ENCODE measurements at places on chromosomes 3 and 15.
A peak's percentile ranks its signal among the peaks of the same experiment; 100 is the strongest.

- no peak for DNase-seq
Measured at GRCh38 chr3:178436773-178437172, 99.5 kb upstream of the KCNMB2 start.

DNA sequence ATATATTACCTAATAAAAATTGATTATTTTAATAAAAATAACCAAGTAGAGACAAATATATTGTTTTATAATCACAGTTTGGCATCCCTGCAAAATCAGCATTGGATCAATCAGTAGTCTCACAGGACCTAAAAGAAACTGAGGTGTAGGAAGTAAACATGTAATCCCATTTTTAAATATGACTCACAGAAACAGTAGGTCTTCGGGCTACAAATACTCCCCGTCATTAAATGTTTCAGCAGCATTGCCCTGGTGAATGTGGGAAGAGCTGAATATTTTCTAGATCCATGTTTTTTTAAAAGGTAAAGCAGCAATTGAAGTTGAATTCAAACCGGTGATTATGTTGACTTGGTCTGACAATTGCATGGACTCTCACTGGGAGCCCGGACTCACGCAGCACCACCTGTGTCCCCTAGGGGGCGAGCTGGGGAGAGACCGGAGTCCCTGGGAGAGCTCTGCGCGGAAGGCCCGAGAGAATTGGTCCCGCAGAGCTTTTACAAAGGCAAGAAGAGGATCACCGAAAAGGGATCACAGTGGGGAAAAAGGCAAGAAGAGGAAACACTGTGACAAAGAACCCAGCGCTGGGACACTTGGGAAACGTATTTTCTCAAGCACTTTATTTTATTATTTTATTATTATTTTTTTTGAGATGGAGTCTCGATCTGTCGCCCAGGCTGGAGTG lies 17.2 kb upstream of the USP3 start:
- peak; percentile 80 for DNase-seq

DNA sequence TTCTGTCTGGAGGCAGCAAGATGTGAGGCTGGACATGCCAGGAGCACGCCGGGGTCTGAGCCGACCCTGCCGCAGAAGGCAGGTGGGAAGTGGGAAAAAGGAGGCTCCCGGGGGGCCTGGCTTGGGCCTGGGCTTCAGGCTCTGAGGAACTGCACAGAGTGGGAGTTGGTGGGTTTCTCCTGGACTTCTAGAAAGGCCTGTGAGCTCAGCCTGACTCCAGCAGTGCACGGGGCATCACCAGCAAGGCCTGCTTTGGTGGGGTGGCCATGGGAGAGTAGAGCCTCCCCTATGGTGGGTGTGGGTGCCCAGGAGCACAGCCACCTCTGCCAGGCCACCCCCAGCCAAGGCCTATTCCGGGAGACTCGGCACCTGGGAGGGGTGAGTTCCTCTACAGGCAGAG lies 18.1 kb upstream of the SLC41A3 start:
- no peak for DNase-seq

DNA sequence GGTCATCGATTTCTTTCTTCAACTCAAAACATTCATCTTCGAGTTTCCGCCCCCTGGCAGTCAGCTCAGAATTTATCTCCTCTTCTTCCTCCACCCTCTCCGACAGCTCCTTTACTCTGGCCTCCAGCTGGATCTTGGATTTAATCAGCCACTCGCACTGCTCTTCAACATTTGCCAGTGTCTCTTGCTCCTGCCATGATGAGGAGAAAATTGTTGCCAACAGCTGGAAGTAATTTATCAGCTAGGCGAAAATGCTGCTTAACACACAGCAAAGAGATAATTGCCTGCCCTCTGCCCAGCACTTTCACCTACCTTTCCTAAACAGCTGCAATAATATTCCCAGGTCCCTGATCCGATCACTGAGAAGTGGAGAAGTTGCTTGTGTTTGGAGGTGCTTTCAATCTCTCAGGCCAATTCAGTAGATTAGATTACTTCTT lies 69.3 kb downstream of the MYH15 start:
- no peak for DNase-seq

DNA sequence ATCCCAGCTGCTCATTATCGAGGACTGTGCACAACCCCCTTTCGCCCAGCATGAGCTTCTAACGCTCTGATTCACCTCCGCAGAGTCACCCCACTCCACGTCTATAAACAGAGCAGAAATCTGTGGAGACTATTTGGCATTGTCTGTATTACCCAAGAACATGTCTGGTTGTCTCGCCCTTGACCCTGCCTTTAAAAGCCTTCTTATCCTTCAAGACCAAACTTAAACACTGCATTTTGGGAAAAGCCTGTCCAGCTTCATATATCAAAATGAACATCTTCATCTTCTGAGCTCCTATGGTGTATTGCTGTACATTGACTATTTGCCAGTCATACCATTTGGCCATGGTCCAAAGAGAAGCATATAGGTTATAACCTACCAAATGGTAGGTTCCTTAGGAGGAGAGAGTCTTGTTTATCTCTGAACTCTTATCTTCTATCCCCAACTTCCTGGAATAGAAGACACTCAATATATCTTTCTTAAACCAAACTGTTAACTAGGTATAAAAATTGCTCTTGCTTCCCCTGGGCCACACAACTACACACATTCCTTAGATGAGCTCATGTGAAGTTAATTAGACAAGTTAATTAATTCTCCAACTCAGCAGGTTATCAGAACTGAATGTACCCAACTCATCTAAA lies 90.1 kb downstream of the FBN1 start:
- no peak for DNase-seq

- no peak for DNase-seq
Measured at GRCh38 chr3:81753416-81754027, 7.9 kb downstream of the GBE1 start.

DNA sequence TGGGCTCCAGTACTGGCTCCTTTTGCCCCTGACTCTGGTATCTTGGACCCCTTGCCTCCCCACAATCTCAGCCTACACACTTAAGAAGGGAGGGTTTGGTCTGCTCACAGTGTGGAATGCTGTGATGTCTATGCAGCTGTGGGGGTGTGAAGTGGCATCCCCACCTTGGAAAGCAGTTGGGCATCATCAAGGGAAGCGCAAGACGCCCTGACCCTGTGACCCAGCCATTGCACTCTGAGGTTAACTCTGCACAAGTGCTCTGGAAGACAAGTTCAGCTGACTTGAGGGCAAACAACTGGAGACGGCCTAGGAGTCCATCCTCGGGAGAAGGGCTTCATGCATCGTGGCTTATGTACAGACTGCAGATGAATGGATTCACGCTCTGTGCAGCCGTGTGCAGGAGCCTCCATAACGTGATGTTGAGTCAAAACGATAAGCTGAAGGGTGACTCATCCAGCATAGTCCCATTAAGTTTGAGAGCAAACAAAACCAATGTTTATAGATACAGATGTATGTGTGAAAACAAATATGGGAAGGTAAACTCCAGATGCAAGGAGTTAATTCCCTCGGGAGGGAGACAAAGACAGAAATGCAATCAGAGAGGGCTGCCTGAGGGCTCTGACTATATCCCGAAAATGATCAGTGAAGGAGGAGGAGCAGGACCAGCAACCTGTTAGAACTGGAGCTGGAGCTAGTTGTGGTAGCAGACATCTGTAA lies 86.8 kb downstream of the LSM3 start:
- DNase-seq: no peak

DNA sequence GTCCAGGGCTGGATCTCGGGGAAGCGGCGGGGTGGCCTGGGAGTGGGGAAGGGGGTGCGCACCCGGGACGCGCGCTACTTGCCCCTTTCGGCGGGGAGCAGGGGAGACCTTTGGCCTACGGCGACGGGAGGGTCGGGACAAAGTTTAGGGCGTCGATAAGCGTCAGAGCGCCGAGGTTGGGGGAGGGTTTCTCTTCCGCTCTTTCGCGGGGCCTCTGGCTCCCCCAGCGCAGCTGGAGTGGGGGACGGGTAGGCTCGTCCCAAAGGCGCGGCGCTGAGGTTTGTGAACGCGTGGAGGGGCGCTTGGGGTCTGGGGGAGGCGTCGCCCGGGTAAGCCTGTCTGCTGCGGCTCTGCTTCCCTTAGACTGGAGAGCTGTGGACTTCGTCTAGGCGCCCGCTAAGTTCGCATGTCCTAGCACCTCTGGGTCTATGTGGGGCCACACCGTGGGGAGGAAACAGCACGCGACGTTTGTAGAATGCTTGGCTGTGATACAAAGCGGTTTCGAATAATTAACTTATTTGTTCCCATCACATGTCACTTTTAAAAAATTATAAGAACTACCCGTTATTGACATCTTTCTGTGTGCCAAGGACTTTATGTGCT lies 527 bp downstream of the B2M start:
- peak; percentile 75 for DNase-seq

GRCh38 chr3:116614795-116615362 lies 94.7 kb upstream of the TUSC7 start:
- no peak for DNase-seq

DNA sequence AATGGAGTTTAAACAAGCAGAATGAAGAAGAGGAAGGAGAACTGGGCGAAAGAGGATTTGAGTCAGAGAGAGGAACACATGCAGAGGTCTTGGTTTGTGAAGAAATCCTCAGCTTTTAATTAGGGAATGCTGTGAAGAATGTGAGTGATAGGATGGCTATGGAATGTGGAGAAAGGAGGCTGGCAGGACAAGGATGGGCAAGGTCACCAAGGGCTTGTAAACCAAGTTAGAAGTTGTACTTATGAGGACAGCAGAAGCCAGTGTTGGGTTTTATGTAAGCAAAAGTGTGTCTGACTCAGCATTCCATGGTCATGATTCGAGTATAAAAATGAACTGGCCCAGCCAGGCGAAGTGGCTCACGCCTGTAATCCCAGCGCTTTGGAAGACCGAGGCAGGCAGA lies 60.0 kb upstream of the IL12A start:
- DNase-seq: no peak

GRCh38 chr15:67329984-67330733 lies 75.6 kb downstream of the IQCH start:
- DNase-seq: no peak

GRCh38 chr3:44416031-44417030 lies 61.1 kb downstream of the ZNF445 start:
- no peak for DNase-seq

DNA sequence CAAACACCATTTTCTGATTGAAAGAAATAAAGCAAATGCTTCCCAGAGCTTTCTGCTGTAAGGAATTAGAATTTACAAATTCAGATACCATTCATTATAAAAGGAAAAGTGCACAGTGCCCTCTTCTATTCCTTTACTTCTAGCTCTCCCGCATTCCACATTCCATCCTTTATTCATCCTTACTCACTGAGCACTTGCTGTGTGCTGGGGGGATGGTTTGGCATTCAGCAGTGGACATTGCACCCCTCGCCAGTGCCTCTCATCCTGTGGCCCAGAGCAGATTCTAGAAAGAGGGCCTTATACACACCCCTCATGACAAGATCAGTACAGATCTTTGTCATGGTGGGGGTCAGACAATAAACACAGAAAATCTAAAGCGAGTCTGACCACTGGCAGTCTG lies 73.0 kb downstream of the MGLL start:
- no peak for DNase-seq

- no peak for DNase-seq
Measured at GRCh38 chr3:49924683-49925082, 4.9 kb downstream of the MON1A start.

DNA sequence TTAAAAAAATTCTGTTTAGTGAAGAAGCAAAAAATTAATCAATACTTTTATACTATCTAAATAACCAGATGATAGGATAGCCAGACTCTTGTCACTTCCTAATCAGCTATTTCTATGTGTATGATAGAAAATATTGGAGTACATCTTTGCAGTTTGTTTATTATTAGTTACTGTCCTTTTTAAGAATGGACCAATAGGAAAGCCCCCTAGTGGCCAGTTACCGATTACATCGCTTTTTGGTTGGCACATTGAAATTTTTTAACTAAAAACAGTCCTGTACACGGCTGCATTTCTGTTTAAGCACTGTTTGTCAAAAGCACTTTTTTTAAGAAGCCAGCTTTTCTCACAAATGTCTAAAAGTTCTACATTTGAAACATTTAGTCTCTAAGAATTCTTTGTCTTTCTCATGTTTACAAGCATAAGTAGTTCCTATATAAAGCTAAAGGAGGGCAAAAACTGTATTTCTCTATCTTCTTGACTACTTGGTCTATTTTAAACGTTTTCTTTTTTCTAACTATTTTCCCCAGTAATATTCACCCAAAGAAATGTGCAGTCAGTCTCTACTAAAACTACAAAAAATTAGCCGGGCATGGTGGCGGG lies 253.2 kb upstream of the LRTM1 start:
- no peak for DNase-seq

- no peak for DNase-seq
Measured at GRCh38 chr3:182092662-182093262, 381.0 kb downstream of the SOX2 start.

DNA sequence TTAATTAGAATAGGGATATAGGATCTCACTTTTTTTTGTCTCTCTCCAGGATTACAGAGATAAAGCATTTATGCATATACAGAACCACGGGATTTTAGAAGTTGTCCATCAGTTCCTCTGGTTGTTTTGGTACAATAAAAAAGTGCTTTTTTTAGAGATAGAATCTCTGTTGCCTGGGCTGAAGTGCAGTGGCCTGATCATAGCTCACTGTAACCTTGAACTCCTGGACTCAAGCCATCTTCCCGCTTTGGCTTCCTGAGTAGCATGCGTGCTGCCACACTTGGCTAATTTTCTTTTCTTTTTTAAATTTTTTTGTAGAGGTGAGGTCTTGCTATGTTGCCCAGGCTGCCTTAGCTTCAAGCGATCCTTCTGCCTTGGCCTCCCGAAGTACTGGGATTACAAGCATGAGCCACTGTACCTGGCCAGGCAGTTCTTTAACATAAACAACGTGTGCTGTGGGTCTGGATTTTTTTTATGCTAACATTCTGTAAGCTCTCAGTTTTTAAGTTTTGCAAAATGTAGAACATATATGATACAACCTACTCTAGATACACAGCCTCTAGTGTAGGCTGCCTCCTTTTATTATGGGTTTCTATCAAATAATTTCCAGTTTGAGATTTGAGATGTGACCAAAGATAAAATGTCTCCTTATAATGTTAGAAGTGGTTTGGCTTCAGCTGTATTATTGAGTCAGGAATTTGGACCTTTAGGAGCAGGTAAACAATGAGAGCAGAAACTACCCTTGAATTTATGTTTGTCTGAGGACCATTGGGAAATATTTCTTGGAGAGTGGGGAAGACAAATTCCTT lies 57.4 kb upstream of the ULK4 start:
- no peak for DNase-seq

DNA sequence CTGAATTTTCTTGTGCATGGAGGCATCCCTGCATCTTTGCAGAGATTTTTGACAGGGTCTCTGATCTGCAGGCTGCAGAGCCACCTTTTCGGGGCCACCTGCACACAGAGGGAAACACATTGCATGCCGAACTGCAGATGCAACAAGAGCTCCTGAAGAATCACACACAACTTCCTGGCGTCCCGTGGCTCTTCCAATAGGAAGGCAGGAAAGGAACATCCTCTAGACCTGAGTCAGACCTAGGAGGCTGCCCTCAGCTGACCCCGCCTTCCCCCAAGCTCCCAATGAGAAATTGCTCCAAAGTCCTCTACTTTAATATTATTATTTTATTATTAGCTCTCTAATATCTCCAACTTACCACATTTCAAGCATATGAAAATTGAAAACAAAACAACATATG lies 213.2 kb upstream of the ARRDC4 start:
- no peak for DNase-seq

DNA sequence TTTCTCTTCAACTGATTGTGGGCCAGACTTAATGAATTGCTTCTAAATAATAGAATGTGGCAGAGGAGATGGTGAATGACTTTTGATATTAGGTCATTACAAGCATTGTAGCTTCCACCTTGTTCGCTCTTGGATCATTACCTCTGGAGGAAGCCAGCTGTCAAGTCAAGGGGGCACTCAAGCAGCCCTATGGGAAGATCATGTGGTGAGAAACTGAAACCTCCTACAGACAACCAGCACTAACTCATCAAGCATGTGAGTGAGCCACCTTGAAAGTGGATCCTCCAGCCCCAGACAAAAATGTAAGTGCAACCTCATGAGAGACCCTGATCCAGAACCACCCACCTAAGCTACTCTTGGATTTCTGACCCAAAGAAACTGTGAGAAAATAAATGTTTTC lies 109.8 kb upstream of the TBC1D5 start:
- no peak for DNase-seq
